ENCODE measurements at places on chromosomes 2 and 18.

GRCh38 chr2:205148755-205149154 is 533.5 kb upstream of the NRP2 start:
- DNase-seq: no peak

DNA sequence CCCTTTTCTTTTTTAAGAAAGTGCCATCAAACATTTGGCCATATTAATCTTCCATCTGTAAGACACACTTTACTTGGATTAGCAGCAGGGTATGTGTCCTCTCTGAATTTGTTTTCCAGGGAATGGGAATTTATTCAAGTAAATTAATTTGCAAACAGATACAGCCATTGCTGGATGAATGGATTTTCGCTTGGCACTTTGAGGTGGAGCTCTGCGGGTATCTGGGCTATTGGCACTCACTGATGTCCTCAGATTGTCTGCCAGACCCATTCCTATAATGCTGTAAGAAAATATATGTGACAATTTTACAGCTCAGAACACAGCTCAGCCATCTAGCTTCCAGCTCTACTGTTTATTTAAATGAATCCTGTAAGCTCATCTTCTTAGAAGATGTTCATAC is 201.2 kb upstream of the CDH20 start:
- DNase-seq: no peak

- DNase-seq: no peak
These were observed 110.3 kb downstream of the PXDN start for GRCh38 chr2:1633936-1634587.

DNA sequence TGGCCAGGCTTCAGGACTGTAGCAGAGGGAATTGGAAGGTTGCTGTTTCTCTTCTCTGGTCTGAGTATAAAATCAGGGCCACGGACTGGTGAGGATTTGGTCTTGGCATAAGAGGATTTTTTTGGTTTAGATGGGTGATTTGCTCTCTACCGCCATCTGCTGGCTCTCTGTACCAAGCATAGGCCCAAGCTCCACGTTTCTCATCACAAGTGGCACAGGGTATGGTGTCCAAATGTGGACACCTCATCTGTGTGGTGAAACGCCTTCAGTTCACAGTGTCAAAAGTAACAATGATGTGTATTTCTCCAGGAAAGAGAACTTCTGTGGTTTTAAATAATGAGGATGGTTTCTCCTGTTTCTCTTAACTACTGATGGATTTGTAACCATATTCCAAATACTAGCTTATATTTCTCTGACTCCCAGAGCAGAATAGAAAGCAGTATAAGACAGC is 115.1 kb downstream of the EML6 start:
- peak; percentile 71 for DNase-seq

DNA sequence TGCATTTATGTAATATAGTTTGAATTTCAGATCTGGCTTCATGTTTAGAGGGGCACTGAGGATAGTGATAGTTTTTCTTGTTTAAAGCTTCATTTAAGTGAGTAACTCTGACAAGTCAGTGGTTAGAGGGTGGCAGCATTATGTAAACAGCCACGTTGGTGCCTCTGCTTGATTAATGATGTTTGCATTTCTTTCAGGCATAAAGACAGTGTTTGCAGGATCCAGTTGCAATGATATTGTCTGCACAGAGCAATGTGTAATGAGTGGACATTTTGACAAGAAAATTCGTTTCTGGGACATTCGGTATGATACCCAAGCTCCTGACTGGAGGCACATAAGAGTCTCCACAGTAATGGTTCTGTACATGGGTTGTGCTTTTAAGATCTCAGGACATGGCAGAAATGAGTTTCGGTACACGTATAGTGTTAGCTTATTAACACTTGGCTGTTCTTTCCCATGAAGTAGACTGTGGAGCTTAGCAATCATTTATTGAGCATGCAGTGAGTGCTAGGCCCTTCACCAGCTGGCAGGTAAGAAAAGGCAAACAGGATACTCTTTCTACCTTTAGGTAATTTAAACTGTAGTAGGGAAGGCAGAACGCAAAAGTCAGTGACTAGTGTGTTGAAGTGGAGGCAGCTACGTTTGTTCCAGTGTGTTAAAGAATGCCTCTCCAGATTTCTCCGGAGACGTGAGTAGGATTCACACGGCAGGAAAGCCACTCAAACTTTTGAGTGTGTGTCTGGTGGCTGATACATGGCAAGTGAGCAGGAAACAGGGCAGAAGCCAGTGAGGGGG is 17.4 kb upstream of the SAG start:
- DNase-seq: no peak

DNA sequence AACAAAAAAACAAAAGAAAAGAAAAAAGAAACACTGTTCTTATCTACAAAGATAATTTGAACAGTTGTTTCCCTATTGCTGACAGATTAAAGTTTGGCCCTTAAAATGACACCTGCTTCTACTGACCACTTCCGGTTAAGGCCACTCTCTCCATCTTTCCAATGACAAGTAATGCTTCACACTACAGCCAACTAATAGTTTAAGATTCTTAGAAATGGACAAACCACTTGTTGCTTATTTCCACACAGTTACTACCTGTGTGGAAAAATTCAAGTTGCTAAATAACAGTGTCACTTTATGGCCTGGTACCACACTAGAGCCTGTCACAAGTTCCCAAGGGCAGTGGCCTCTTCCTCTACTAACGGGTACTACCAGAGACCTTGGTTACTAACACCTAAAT is 2.4 kb downstream of the TMEM185B start:
- DNase-seq: no peak

- no peak for DNase-seq
These were observed 466.7 kb upstream of the FSHR start for GRCh38 chr2:49621016-49621415.

DNA sequence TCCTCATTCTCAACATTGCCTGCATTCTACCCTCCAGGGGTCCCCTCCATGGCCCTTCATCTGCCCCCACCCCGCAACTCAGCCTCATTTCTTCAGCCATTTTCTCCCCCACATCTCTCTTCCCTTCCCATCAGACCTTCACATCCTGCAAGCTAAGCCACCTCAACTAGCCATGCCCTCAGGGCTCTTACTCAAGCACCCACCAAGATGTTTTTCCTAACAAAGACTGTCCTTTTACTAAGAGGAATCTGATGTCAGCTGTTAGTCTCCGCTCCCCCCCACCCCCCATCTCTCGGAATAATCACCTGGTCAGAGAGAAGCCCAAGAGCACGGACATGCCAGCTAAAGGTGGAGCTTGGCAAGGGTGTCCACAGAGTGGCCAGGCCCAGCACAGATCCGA is 4.7 kb upstream of the CAPN10 start:
- no peak for DNase-seq

DNA sequence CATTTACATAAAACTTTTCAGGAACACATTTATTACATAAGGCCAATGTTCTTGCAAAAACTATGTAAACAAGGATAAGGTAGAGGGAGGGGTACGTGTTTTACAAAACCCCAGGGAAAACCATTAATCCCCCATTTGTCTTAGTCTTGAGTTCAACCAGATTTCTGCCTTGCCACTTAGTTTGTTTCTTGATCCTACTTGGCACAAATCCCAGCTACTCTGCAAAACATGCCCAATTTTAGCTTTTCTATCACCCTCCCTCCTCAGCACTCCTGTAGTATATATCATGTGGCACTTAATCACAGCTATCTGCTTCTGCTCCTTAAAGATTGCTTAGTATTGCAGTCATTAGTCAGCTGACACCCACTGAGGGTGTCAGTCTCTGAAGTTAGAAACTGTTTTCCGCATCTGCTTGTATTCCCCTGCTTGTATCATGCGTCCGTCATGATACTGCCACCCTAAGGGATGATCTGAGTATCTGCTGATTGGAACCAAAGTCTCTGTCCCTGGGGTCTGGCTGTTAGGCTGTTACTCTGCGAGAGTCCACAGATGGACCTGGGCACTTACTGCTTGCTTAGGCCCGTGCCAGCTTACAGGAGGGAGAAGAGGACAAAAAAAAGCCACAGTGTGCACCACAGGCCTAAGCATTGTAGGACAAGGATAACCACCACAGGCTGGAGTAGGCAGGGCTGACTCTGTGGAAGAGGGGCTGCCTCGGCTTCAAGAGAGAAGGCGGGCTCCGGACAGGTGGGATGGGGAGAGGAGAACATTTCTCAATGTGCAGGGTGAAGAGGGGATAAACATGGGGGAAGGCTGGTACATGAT is 82.2 kb downstream of the EPAS1 start:
- no peak for DNase-seq

DNA sequence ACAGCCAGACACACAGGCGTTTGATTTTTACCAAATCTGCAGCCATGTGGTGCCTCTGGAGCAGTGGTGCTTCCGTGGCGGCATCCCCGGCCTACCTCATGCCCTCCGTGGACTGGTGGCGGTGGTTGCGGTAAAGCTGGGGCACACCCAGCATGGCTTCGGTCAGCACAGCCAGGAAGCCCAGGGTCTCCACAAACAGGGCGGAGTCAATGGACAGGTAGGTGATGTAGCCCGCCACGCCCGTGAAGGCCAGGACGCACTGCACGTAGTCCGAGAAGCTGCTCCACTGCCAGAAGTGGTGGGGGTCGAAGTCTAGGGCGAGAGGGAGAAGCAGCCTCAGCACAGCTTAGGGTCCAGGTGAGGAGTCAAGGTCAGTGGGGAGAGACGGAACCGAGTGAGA is 32.4 kb downstream of the SLC66A2 start:
- DNase-seq: no peak

GRCh38 chr2:102396012-102396411 is 26.9 kb upstream of the IL18RAP start:
- no peak for DNase-seq

DNA sequence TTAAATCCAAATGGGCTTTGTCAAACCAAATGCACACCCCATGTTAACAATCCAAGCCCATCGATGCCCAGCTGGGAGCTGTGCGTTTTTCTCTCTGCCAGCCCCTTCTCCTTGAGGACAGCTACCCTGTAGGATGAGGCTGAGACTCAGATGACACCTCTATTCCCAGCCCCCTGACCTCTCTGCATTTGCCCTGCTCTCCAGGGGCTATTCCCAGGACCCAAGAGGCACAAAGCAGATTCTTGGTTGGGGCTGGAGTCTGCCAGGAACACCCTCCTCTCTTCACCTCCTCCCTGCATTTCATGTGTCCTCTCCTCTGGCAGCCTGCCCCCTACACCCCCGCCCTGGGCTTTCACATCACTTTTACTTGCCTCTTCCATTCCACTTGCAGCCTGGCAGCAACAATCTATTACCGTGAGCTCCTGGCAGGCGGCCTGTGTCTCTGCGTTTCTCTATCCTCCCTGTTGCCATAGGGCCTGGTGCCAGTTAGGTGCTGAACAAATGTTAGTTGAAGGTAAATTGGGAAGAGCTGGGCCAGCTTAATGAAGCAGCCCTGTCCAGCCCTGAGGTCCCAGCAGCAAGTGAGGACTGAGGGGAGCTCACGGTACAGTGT is 51.8 kb downstream of the ADD2 start:
- DNase-seq: no peak

DNA sequence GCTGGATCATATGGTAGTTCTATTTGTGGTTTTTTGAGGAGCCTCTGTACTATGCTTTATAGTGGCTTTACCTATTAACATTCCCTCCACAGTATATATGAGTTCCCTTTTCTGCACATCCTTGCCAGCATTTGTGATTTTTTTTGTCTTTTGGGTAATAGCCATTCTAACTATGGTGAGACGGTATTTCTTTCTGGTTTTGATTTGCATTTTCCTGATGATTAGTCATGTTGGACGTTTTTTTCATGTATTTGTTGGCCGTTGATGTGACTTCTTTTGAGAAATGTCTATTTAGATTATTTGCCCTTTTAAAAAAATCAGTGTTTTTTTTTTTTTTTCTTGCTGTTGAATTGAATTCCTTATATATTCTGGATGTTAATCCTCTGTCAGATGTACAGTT is 31.1 kb downstream of the ACTR3 start:
- DNase-seq: no peak

DNA sequence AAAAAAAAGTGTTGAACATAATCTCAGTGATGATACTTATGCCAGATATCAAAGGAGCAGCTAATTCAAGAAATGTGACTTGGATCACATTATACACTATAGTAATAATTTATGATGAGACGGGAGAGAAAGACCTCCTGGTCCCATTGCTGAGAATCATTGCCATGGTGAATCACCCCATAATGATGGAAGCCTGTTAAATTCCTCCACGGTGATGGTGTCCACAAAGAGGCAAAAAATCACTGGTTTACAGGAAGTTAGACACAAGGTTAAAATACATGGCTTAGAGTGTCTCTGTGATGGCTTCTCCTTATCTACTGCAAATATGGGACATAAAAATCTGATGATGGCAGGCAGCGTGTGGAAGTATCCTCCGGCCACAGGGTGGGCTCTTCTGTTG is 210.0 kb downstream of the CDH2 start:
- DNase-seq: no peak
